ENCODE measurements at places on chromosomes 13 and 19. TPM values are rescaled to one million over a fixed set of nuclear protein-coding genes. Genes with fewer than 3 reads are reported as not detected.
A peak's percentile ranks its signal among the peaks of the same experiment; 100 is the strongest.

GRCh38 chr19:51572908-51573307, 1.8 kb downstream of the ZNF175 start:
- peaks cover 9% of the 10 kb centered on the region for H3K27me3 ChIP-seq
- H3K27ac ChIP-seq, result no peak overlapping the region
- no peak for DNase-seq
- peaks cover 7% of the 10 kb centered on the region for H3K36me3 ChIP-seq
- H3K4me3 ChIP-seq, result no peak overlapping the region

- H3K27me3 ChIP-seq, result no peaks in the 10 kb centered on the region
- H3K27ac ChIP-seq, result no peak overlapping the region
- no peak overlapping the region for H3K4me3 ChIP-seq
- H3K4me1 ChIP-seq, result no peaks in the 10 kb centered on the region
- H3K36me3 ChIP-seq, result no peaks in the 10 kb centered on the region
These were observed 114.2 kb upstream of the CLDN10 start for GRCh38 chr13:95438297-95438696.

Gene PSMD8
- 128 TPM for total RNA-seq

GRCh38 chr19:14048443-14049153, 13.3 kb downstream of the PALM3 start:
- H3K4me1 ChIP-seq, result no peaks in the 10 kb centered on the region
- peaks cover 2% of the 10 kb centered on the region for H3K36me3 ChIP-seq
- no peak overlapping the region for H3K27ac ChIP-seq

Gene RAB3A
- total RNA-seq, result 3.3 TPM

Gene ZNF543
- total RNA-seq, result 10.5 TPM

GRCh38 chr13:78596399-78596735, 7.0 kb downstream of the POU4F1 start:
- DNase-seq, result no peak
- H3K4me1 ChIP-seq, result peaks cover 3% of the 10 kb centered on the region
- H3K27me3 ChIP-seq, result peaks cover 98% of the 10 kb centered on the region
- H3K27ac ChIP-seq, result no peak overlapping the region
- peak overlapping the region; percentile 35 for H3K4me3 ChIP-seq
- no peaks in the 10 kb centered on the region for H3K36me3 ChIP-seq

Gene MEIS3
- 25.5 TPM for total RNA-seq

GRCh38 chr13:93561576-93562225, 335.1 kb downstream of the GPC6 start:
- H3K4me3 ChIP-seq, result no peak overlapping the region
- H3K4me1 ChIP-seq, result peaks cover 7% of the 10 kb centered on the region
- H3K27me3 ChIP-seq, result no peaks in the 10 kb centered on the region
- peak overlapping the region; percentile 5 for H3K27ac ChIP-seq
- H3K36me3 ChIP-seq, result no peaks in the 10 kb centered on the region

Gene TMEM59L
- total RNA-seq, result 6.4 TPM

Gene ERICH4
- not detected for total RNA-seq

DNA sequence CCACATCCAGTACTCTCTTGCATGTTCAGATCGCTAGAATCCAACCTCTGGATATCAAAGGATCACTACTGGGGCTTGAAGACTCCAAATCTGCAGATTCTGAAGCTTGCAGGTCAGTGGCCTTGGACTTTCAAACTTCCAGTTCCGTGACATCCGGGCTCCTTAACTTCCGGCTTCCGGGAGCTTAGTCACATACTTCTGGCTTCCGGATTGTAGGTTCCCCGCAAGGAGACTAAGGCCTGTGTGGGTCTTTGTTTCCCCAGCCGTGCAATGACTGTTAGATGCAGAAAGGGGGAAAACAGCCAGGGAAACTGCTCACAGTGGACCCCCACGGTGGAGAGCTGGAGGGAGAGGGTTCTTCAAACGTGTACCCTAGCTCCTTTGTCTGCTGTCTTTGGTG, 41.4 kb downstream of the ZNF333 start:
- no peaks in the 10 kb centered on the region for H3K4me1 ChIP-seq
- peaks cover 4% of the 10 kb centered on the region for H3K36me3 ChIP-seq
- no peaks in the 10 kb centered on the region for H3K27me3 ChIP-seq
- DNase-seq, result no peak

Gene UBL3
- 33.6 TPM for total RNA-seq

- DNase-seq, result no peak
- H3K27me3 ChIP-seq, result no peaks in the 10 kb centered on the region
- H3K4me1 ChIP-seq, result no peaks in the 10 kb centered on the region
- H3K36me3 ChIP-seq, result peaks cover 3% of the 10 kb centered on the region
- no peak overlapping the region for H3K27ac ChIP-seq
- no peak overlapping the region for H3K4me3 ChIP-seq
These were observed 1202.8 kb downstream of the DIAPH3 start for GRCh38 chr13:58960888-58961287.

DNA sequence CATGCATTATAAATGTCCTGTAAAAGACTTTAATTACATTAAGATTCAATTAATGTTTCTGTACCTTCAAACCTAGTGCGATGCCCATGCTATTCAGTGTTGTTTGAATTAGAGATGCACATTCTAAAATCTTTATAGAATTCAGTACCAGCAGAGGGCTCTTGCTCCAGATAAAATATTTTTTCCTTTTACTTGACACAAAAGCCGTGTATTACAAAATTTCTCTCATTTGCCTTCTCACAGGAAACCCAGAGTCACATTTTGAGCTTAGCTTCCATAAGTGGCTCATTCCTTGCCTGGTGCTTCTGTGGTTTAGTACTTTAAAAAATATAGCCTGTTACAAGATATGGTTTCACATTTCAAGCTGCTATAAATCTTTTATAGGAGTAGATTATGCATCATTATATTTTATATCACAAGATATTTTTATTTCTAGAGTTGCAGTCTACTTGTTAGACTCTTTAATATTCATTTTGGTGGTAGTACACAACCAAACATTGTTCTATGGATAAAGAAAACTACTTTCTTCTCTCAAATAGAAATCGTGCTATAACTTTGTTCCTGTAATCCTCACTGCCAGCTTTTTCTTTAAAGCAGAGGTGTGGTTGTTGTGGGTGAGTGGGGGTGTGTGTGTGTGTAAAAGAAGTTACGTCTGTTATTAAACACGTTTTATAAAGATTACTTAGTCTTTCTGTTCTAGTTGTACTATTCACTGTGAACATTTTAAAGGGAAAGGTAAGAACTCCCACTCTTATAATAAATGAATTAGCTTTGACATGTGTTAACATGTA, 101.4 kb downstream of the RNF17 start:
- no peak overlapping the region for H3K4me3 ChIP-seq
- no peak for DNase-seq

Measured in progenitor cell of endocrine pancreas (in vitro differentiated cells).